ENCODE measurements at places on chromosomes 7 and 10. TPM values are rescaled to one million over a fixed set of nuclear protein-coding genes. Genes with fewer than 3 reads are reported as not detected.

- no peak for DNase-seq
Observed at GRCh38 chr10:4144817-4145216, 359.8 kb upstream of the KLF6 start.

GRCh38 chr7:77651575-77652162 lies 44.6 kb upstream of the RSBN1L start:
- DNase-seq, result peak; percentile 59

DNA sequence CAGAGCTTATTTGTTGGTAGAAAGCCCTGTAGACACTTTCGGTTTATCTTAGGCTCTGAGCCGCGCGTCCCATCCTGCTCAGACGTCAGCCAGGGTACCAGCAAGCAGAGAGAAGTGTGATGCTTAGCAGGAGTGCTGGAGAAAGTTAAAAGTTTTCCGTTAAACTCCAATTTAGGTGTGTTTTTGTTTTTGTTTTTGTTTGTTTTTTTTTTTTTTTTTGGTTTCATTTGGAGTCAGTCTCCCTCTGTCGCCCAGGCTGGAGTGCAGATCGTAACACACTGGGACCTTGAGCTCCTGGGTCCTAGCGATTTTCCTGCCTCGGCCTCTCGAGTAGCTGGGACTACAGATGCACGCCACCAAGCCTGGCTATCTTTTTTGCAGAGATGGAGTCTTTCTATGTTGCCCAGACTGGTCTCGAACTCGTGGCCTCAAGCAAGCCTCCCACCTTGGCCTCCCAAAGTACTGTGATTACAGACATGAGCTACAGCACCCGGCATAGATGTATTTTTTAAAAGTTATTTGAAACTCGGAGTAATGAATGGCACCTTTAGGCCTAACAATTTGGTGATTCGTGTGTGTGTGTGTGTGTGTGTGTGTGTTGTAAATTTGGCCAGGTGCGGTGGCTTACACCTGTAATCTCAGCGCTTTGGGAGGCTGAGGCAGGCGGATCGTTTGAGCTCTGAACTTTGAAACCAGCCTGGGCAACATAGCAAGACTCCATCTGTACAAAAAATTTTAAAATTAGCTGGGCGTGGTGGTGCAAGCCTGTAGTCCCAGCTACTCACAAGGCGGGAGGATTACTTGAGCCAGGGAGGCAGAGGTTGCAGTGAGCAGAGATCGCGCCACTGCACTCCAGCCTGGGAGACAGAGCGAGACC lies 1.3 kb upstream of the HIP1 start:
- DNase-seq, result no peak

DNA sequence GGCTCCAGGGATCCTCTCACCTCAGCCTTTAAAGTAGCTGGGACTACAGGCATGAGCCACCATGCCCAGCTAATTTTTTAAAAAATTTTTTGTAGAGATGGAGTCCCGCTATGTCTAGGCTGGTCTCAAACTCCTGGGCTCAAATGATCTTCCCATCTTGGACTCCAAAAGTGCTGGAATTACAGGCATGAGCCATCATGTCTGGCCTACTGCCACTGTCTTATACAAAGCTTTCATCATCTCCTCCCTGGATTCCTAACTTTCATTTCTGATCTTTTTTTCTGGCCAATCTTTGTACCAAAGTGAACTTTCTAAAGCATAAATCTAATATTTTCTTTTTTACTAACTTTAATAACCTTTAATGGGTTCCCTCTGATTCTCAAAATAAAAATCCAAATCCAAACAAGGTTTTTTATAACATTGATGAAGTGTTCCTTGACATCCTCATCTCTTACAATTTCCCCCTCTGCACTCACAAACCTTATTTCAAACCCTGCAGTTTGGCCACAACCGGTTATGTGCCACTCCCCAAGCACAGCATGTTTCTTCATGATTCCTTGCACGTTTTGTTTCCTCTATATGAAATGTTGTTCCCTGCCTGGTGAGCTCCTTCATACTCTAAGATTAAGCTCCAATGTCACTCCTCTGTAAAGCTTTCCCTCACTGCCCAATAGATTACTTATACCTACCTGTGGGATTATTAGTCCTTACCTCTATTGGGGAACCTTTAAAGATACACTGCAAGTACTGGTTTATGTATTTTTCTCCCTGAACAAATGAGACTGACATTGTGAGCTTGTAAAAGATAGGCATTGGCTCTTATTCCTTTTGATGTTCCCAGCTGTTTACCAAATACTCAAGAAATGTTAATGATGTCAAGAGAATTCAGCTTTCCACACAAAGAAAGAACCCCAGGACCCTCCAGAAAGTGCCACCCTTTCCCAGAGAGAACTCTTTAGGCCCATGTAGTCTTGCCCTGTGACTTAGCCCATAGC lies 101.7 kb downstream of the HOXA1 start:
- DNase-seq, result no peak

DNA sequence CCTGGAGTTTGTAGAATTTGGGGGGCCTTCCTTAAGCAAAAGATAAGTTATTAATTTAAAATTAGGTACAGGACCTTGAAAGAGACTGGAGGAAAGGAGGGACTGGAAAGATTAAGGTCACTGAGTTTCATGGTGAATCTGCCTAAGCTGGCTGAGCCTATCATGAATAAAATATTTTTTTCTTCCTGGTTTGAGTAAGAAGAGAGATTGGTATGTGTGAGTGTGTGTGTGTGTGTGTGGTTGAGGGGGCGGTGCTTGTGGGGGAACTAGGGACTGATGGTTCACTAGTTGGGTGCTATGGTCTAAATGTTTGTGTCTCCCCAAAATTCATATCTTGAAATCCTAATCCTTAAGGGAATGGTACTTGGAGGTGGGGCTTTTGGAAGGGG lies 142.5 kb upstream of the PRKCQ start:
- no peak for DNase-seq

DNA sequence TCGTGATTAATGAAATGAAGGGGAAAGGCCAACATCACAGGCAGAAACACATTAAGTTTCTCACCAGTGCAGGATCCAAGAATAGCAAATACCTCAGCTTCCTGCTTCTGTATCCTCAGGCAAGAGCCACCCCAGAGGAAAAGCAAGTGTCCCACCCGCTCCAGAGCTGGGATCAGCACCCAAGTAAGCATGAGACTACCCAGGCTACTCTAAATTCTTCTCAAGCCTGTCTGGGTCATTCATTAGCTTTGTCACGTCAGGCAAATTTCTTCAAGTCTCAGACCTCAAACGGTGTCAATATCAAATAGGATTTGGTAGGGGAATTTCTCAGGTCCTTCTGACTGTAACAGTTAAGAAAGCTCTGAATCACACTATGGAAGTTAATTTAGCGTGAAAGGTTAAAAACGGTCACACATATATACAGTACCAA lies 59.0 kb downstream of the GNA12 start:
- no peak for DNase-seq

- no peak for DNase-seq
Observed at GRCh38 chr7:112439476-112439875, 10.8 kb upstream of the IFRD1 start.

GRCh38 chr10:58164517-58164916 lies 103.2 kb downstream of the IPMK start:
- no peak for DNase-seq

DNA sequence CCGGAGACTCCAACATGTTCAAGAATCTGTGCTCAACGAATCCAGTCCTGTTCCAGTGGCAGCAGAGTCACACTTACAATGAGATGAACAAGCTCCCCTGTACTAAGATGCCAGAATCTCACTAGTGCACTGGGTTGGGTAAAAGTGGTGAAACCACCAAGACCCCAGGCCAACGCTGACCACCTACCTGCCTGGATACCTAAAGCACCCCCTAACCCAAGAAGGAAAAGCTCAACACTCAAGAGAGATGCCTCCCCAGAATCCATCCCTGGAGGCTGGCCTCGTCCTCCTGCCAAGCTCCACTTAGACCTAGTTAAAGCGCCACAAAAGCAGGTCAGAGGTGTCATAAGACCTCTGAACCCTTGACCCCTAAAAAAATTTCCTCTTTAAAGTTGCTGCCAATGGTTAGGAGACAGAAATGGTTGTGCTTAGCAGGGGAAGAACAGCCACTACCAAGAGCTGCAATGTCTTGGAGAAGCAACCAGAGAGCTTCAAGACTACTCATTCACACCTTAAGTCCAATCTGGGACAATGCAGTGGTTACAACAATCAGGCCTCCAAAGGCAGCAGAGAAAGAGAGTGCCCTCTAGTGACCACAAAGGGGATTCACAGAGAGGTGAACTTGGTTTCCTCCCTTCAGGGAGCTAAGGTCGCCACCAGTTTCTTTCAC lies 94.6 kb upstream of the MACROH2A2 start:
- DNase-seq, result peak; percentile 67

GRCh38 chr10:100470367-100470766 lies 7.6 kb downstream of the WNT8B start:
- no peak for DNase-seq

KLF14 gene
- not detected for total RNA-seq

SPDYE11 gene
- total RNA-seq, result not detected

GRM3 gene
- not detected for total RNA-seq

Measured in Peyer's patch (tissue), 4 donors.